ENCODE measurements at places on chromosomes 6 and 20.

DNA sequence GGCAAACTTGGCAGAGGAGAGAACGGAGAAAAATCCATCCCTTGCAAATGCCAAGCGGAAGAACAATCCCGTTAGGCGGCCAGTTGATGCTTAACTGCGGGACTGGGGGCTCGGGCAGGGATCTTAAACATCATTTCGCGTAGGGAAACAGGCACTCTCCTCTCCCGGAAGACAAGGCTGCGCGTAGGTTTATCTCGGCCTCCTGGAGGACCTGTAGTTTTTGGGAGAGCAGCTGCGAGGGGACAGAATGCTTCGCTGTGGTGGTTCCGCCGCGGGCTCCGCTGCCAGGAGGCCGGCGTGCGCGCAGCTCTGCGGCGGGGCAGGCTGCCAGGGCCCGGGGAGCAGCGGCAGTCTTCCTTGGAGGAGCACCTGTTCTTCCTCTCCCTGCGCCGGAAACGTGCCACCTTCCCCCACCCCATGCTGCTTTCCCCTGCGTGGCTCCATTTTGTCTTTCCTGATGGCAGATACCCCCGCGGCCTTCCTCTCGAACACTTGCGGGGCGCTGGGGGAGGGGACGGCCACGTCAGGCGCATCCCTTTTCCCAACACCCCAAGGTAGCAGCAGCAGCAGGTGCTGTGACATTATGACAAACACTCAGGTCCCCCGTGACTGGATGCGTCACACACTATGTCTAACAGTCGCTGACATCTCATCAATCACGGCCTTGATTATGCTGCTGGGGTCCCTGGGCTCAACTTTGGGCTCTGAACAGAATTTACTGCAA lies 230.7 kb upstream of the BTBD3 start:
- DNase-seq = no peak

GRCh38 chr6:80771941-80772340 lies 665.5 kb downstream of the BCKDHB start:
- DNase-seq = no peak

- DNase-seq = no peak
These were observed 62.9 kb downstream of the B3GAT2 start for GRCh38 chr6:70894001-70894400.

DNA sequence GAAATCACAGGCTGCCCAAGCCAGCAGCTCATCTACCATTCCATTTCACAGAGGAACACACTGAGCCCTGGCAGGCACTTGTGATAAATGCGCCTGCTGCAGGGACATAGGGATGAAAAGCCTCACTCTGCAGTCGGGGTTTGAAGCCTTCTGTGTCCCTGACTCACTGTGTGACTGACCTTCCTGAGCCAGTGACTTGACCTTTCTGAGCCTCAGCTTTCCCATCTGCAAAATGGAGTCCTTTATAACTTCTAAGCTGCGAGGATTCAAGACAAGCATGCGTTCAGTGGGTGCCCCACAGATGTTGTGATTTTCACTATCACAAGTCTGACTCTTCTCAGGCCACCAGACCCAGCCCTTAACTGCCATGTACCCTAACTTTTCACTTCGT lies 5.5 kb downstream of the TGM2 start:
- no peak for DNase-seq

GRCh38 chr20:12265662-12266061 lies 348.0 kb downstream of the BTBD3 start:
- no peak for DNase-seq

- no peak for DNase-seq
These were observed 42.8 kb downstream of the RREB1 start for GRCh38 chr6:7150381-7151064.

- DNase-seq = no peak
These were observed 39.7 kb downstream of the ZC3H12D start for GRCh38 chr6:149445095-149445466.

GRCh38 chr6:91719414-91719813 lies 1132.5 kb upstream of the MAP3K7 start:
- DNase-seq = no peak

DNA sequence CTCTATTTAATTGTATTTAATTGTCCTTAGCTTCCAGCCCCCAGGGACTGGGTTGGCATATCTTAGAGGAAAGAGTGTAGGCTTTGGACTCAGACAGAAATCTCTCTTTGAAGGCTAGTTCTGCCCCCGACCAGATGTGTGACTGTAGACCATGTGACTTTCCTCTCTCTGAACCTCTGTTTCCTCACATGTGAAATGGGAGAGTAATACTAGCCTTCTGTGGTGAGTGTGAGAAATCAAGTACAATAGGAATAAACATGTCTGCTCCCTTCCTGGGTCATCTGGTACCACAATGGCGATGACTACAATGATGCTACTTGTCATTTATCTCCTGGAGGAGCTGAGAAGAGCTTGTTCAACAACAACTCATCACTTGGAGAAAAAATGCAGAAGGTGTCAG lies 179.9 kb downstream of the LRFN2 start:
- no peak for DNase-seq

DNA sequence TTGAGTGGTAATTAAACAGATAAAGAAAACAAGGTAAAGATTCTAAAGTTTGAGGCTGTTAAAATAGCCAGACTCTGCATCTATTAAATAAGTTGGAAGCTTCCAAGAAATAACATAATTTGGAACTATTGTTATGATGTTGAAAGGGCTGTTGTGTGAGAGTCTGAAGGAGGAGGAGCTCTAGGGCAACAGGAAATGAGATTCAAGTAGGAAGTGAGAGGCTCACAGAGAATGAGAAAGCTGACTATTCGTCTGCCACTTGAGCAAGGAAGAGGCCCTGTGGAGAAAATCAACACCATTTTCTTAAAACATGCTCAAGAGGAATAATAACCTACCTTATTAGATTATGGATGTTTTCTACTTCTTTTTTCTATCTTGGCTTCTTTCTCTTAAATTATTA lies 185.2 kb downstream of the SLC24A3 start:
- DNase-seq = no peak

DNA sequence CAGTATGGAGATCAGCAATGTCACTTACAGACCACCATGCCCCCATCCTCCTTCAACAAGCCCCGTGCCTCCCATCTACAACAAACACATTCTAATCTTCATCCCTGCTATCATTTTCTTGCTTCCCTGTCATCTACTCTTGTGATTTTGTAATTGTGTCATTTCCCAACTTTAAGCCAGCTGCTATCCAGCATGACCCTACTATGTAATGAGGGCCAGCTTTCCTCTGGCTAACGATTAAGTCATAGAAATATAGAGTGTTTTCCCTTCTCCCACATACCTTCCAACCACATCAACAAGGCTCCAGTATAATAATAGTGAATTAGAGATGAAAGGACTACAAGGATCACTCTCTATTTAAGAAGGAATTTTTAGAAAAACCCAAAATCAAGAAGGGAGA lies 607.0 kb downstream of the TENT5A start:
- DNase-seq = no peak

GRCh38 chr20:48463916-48464315 lies 363.9 kb downstream of the PREX1 start:
- no peak for DNase-seq

GRCh38 chr20:49353348-49353747 lies 75.5 kb upstream of the ZNFX1 start:
- no peak for DNase-seq

- DNase-seq = no peak
These were observed 9.6 kb upstream of the PLG start for GRCh38 chr6:160692369-160692959.

GRCh38 chr20:62363920-62364851 lies 2.9 kb downstream of the LAMA5 start:
- DNase-seq = no peak

DNA sequence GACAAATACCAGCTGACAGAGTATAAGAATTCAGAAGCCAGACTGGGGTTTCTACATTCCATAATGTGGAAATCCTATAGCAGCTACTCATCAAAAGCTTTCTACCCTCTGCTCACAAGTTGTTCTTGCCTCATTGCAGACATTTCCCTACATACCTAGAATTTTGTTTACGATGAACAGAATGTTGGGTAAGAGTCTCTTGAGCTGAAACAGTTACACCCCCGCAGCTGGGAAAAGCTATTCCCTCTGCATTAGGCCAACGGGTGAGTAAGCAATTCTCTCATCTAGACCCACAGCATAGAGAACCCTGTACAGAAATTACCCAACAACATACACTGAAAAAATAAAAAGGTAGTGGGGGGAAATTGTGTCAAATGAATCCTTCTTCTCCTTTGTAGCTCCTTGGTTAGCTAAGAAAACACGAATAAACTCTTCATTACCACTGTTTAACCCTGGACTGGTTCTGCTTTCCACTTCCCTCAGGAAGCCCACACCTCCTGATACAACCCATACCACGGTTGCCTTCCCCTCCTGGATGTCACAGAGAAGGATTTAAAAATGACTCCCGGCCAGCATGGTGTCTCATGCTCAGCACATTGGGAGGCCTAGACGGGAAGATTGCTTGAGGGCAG lies 215.0 kb upstream of the SHLD1 start:
- peak; percentile 96 for DNase-seq

GRCh38 chr6:41367700-41368099 lies 32.3 kb downstream of the NCR2 start:
- no peak for DNase-seq

DNA sequence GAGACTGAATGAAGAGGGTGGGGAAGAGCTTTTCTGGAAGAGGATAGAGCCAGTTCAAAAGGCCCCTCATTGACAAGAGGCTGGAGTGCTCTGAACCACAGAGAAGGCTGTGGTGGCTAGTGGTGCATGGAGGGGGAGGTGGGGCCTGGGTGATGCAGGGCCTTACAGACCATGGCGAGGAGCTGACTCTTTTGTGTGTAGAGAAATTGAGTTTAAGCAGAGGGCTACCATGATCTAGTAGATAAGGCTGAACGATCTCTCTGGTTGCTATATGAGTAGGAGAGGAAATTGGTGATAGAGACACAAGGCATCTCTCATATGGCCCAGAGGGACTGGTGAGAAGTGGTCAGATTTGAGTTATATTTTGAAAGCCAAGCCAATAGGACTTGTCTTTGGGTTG lies 137.6 kb downstream of the UST start:
- no peak for DNase-seq

DNA sequence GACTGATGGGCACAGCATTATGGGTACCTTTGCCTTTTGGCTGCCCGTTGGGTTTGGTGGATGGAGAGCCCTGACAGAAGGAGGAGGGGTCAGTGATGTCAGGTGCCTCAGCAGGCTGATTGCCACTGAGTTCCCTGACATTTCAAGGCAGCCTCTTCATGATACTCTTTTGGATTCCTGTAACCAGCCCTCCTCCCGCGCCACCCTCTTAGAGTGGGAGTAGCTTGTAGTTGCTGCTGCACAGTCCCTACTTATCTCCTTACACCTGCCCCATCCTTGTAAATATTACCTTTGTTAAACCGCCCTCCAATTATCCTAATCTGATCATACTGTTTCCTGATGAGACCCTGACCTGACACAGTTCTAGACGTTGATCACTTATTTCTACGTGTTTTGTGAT lies 140.0 kb downstream of the CFAP61 start:
- no peak for DNase-seq

DNA sequence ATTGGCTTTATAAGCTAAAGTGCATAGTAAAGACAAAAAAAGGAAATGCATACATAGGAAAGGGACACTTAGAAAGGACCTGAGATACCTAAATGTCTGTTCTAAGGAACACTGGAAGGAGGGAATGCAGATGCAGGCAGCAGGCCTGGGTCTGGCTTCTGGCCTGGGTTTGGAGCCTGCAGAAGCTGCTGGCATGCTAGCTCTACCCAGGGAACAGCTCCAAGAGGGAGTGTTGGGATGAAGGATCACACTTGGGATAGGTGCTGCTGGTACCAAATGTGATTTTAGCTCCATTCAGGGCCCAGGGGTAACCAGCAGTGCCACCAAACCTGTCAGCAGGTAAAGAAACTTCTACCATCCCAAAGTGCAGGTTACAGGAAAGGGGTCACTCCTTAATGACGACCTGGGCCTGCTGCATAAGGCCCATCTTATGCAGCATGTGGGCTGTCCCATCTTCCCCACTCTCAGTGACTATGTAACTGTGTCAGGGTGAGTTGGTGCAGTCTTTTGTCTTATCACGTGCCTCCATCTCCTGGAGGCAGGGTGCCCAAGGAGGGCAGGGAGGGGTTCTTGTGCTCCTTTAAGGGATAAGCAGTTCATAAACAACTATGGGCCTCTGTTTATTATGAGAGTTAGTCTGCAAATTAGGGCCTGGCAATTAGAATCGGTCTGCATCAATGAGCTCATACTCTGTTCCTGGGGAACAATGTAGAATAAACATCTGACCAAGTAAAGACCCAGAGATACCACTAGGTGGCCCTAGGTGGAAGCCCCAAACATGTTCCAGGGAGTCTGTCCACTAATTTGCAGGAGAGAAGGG lies 26.9 kb downstream of the DDX27 start:
- DNase-seq = no peak

GRCh38 chr6:136470044-136470443 lies 80.2 kb downstream of the MAP7 start:
- no peak for DNase-seq

DNA sequence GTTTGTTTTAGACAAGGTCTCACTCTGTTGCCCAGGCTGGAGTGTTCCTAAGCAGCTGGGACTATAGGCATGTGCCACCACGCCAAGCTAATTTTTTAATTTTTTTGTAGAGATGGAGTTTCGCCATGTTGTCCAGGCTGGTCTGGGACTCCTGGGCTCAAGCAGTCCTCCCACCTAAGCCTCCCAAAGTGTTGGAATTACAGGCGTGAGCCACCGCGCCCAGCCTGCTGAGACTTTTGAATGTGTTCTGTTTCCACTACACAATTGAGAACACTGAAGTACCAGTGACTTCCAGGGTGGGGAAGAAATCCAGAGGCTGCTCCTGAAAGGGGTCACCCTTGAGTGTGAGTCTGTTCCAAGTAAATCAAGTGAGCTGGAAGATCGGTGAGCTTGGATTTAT lies 81.3 kb upstream of the ARMC2 start:
- no peak for DNase-seq

- DNase-seq = peak; percentile 36
These were observed 77.1 kb downstream of the FBXO5 start for GRCh38 chr6:152905551-152906299.

GRCh38 chr20:12453711-12454110 lies 536.0 kb downstream of the BTBD3 start:
- no peak for DNase-seq

DNA sequence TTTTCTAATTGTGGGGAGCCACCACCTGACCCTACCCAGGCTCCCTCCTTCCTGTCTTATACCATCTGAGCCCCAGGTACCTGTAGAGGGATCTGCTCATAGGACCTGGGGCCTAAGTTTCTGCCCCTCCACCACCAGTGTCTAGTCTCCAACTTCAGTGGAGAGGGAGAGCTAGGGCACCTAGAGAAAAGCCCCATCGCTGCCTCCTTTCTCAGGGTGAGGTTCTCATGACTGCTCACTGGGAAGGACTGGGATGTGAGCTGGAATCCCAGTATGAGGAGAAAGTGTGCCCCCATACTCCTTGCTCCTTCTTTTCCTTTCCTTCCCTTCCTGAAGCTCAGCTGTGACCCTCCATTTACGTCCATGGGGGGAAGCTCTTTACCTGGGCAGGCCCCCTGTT lies 231.6 kb downstream of the LRFN2 start:
- no peak for DNase-seq

DNA sequence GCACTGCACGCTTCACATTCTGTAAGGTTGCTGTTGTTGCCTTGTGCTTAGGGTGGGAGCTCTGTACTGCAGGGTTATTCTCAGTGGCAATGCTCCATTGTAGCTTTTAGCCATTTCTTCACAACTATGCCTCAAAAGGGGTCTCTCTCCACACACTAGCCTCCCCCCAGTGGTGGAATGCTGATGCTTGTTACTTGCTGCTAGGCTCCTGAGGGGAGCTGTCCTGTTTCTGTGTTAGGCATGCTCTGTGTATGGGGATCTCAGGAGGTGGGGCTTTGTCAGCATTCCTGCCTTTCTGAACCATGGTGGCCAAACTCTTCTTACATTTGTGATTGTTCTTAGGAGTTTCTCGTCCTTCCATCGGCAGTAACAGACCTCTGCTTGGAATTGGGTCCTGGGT lies 18.8 kb downstream of the TMEM170B start:
- no peak for DNase-seq

Measured in GF-D8 (cell line).